HFF-Myc (cell line): ENCODE measurements at places on chromosomes 4 and X.

- no peak for DNase-seq
These were observed 3.3 kb upstream of the BBS7 start for GRCh38 chr4:121873604-121874003.

DNA sequence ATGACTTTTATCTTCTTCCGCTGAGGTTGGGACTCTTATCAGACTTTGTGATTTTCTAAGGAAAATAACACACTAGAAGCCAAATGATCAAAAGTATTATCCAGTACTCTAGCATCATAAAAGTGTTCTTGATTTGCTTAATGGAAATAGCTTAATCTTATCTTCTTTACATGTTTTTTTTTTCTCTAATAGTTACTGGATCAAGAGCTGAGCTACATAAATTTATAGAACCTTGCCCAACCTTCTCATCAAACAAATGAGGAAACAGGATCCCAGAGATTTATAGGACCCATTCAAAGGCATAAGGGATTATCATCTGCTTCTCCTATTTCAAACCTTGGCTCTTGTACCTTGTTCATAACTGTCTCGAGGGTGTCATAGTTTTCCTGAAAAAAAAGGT is 68.3 kb upstream of the WDR17 start:
- DNase-seq = no peak

- no peak for DNase-seq
These were observed 564.5 kb downstream of the ZNF674 start for GRCh38 chrX:45980726-45981125.

DNA sequence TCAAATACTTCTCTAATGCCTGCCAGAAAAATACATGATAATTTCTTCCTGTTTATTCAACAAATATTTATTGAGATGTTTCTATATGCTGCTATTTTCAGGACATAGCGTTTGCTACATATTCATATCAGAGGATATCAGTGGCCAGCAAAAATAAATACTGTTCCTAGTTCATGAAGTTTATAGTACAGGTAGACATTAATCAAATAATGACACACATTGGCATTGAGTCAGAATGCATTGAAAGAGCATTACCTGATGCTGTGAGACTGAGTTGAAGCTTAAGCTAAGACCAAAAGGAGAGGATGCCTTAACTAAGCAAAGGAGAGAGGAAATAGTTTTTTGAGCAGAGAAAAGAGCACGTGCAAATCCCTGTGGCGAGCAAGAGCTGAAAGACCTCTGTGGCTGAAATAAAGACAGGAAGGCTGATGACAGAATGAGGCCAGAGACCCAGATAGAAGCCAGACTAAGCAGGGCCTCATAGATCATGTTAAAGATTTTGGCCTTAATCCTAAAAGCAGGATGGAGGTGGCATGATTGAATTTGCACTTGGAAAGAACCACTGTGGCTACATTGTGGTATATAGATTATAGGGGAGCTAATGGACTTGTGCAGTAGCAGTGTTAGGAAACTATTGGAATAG is 36.2 kb downstream of the FAM241A start:
- no peak for DNase-seq

GRCh38 chrX:142068365-142068764 is 136.7 kb downstream of the MAGEC2 start:
- DNase-seq = no peak
